ENCODE measurements at places on chromosomes 5 and 9.
A peak's percentile ranks its signal among the peaks of the same experiment; 100 is the strongest.

DNA sequence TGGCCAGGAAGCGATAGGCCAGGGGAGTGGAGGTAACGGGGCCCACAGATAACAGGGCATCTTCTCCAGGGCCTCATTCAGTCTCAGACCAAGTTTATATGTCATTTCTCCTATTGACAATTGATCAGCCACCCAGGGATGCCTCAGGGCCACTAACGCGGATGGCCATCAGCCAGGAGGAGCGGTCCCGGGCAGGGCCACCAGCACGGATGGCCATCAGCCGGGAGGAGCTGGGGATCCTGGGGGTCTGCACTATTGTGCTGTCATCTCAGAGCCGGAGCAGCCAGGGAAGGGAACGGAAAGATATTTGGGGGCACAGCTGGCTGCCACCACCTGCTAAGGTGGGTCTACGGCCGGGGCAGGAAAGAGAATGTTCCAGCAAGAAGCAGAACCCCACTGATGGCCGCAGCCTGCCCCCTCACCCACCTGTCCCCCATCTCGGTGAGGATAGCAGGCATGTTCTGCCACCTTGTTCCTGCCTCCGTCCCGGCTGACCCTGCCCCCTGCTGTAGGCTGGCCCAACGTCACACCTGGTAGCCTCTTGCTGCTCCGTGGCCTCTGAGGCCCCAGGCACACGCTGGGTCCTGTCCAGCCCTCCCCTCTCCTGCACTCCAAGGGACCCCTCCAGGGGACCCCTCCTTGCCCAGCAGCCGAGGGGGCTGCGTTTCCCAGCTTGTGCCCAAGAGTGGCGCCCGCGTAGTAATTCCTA lies 21.5 kb upstream of the UBAC1 start:
- no peak for DNase-seq

- no peak for DNase-seq
These were observed 160.8 kb upstream of the MAP1B start for GRCh38 chr5:71946343-71947030.

DNA sequence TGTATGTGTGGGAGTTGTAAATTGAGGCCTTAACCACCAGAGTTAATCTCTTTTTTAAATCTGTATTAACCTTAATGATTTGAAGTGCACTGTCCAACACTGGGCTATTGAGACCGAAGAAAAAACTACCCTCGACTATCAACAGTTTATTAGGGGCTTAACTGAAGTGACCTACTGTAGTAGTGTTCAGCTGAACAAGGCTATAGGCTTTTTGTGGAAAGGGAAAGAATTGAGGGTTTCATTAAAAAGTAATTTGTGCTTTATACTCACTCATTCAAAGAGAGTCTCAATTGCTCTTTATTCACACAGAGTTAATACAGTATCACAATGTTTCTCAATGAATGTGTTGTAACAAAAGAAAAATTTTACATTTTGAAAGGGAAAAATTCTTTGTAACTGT lies 267.5 kb downstream of the SLF1 start:
- DNase-seq = no peak

DNA sequence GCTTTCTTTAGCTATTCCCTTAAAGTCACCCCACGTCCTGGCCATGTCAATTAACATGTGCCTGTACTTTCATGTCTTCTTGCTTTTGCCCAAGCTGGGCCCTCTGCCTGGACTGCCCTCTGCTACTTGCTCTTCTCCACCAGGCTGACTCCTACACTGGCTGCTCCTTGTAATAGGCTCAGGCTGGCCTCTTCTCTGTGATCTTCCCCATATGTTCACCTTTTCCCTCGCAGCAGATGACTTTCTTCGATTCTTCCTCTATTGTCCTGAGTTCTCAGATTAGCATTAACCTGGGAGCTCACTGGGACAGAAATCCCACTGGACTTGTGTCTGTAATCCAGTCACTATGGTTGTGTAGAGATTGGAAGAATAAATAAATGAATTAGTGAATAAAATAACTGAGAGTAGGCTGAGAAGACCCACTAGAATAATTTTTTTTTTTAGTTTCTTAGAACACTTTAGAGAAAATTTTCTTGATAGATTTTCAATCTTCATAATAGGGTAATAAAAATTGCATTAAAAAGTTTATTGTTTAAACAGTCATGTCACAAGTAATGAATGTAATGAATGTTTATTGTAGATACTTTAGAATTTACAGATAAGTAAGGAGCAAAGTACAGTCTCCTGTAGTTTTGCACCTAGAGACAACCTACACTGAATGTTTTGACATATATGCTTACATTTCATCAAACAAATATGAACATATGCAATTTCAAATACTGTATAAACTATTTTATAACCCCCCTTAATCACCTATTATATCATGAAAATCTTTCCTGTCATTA lies 47.4 kb upstream of the TNFSF15 start:
- DNase-seq = no peak

DNA sequence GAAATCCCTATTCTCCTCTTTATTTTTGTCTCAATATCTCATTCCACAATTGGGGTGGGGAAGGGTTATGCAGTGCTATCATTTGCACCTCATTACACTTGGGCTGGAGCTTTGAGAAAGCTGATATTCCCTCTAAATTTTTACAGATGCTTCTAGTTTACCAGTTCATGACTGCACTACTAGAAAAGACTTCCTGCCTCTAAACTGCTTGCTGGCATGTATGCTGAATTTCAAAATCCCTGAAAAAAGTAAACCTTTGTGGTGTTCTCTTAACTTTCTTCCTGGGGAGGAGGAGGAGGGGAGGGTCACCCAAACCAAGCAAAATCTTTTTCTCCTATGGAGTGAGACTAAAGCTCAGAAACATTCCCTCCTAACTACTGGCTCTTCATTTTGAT lies 45.1 kb downstream of the BNC2 start:
- DNase-seq = no peak

GRCh38 chr5:74017112-74017511 lies 391.1 kb downstream of the ARHGEF28 start:
- peak; percentile 52 for DNase-seq

DNA sequence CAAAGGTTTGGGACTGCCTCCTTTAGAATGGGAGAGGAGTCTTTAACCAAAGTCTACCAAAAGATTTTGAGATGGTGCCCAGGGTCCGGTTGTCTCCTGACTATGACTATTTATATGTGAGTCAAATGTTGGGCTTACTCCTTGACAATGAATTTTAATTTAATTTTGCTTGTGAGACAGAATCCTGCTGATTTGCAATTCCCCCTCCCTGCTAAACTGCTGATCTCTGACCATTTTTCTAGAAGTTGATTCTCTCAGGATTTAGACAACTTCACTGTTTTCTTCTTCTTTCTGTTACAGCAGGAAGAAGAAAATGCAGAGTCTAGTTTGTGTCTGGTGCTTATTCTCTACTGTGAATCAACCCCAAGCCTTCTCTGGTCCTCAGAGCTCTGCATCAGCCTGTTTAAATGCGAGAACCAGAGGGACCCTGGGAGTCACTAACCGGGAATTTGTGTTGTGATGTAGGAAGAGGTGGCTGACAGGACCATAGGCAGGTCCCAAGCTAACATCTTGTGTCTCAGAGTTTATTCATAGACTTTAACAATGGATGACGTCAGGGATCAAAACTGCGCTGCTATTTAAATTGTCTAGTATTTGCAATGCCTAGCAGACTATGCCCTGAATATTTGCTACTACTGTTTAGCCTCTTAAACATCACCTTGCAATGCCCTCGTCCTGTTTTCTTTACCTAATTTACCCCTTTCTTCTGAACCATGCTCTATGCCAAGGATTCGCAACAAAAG lies 124.0 kb upstream of the TAF11L2 start:
- no peak for DNase-seq

DNA sequence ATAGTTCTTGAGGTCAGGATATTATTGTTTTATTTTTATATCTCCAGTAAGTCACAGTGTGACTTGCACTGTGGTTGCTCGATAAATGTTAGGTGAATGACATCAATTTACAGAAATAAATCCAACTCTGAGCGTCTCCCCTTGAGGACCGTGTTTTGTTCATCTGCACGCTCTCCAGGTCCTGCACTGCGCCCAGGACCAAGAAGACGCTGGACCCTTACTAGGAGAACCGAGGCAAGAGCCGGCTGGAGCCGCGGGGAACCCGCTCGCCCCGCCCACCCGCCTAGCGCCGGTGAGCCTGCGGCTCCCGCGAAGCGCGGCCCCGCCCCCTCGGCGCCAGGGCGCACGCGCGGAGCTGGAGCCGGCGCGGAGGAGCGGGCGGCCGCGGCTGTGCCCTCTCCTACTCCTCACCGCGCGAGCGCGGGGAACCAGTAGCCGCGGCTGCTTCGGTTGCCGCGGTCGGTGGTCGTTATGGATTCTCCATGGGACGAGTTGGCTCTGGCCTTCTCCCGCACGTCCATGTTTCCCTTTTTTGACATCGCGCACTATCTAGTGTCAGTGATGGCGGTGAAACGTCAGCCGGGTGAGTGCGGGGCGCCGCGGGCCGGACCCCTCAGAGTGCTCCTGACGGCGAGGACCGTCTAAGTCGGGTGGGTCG lies at the start of gene TMEM38B:
TSS of gene TMEM38B (plus strand) at position 352 of the 658 bp plus-strand sequence. CDS start at position 472, 120 bp downstream.
- DNase-seq = peak; percentile 27

- DNase-seq = no peak
These were observed 416.5 kb upstream of the CCNH start for GRCh38 chr5:87829217-87829551.

DNA sequence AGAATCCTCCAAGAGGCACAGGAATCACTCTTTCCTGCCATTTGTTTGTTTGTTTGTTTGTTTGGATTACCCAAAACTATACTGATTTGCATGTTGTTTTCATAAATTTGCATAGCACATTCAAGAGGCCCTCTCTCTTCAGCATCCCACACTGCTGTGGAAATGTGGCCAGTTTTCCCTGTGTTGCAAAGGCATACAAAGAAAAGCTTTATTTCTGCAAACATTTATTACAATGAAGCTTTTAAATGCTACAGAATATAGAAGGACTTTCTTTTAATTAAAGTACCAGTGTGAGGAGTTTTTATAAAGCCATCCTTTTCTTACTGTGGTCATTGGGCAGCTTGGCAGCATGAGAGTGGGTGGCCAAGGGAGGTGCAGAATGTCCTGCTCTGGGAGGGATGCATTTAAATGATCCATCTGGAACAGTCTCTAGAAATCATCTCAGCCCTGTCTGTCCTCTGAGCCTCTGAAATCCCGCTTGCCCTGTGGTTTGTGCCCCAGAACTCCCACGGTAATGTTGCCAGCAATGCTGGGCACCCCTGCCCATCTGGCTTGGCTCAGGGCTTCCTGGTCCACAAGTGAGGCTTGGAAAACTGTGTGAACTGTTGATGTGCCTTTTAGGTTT lies 356.8 kb upstream of the KIF2A start:
- DNase-seq = no peak

DNA sequence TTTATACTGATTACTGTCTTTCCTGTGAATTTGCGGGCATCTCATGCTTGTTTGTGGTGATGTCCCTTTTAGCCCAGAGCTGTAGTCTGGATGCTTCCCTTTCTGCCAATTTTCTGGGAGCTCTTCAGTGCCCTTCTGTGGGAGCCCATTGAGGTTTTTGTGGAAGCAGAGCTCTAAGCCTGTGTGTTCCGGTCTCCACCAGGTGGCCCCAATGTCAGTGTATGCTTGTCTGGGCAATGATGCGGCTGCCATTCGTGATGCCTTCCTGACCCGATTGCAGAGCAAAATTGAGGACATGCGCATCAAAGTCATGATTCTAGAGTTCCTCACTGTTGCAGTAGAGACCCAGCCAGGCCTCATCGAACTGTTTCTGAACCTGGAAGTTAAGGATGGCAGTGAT lies 35.1 kb downstream of the SH3GLB2 start:
- no peak for DNase-seq

GRCh38 chr5:4579679-4580078 lies 560.5 kb upstream of the ADAMTS16 start:
- no peak for DNase-seq

GRCh38 chr5:16431490-16431889 lies 34.1 kb downstream of the ZNF622 start:
- DNase-seq = no peak

- DNase-seq = no peak
These were observed 166.5 kb upstream of the RORB start for GRCh38 chr9:74330487-74331214.

DNA sequence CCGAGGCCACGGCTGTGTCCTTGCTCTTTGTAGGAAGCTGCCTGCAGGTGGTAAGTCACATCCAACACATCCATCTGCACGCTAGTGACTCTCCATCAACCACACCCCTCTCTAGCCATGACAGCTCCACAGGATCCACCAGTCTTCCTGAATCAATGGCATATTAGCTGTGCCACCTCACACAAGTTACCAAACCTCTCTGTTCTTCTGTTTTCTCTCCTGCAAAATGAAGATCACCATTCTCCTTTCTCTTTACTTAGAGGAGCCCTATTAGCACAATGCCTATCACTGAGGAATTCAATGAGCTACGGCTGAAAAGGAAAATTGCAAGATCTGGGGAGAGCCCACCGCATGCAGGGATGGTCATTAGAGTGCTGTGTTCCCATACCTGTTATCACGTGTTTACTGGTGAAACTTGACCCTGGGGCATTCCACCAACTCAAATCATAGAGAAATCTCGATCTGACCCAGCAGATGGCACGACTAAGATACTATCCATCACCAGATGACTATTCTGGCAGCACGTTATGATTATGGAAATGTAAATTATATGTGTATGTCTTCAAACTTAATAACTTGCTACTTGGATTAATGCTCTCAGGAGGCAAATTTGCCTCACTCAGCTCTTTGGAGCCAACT lies 20.9 kb downstream of the WHRN start:
- no peak for DNase-seq

- no peak for DNase-seq
These were observed 135.4 kb upstream of the SPEF2 start for GRCh38 chr5:35482167-35482755.

GRCh38 chr5:86865256-86865785 lies 247.6 kb downstream of the COX7C start:
- DNase-seq = no peak

- DNase-seq = no peak
These were observed 131.5 kb downstream of the NR6A1 start for GRCh38 chr9:124639637-124640036.

- DNase-seq = no peak
These were observed 3.5 kb upstream of the BHMT start for GRCh38 chr5:79108086-79108485.
